AML-193 (cell line): ENCODE measurements at places on chromosomes 2 and 18.
A peak's percentile ranks its signal among the peaks of the same experiment; 100 is the strongest.

DNA sequence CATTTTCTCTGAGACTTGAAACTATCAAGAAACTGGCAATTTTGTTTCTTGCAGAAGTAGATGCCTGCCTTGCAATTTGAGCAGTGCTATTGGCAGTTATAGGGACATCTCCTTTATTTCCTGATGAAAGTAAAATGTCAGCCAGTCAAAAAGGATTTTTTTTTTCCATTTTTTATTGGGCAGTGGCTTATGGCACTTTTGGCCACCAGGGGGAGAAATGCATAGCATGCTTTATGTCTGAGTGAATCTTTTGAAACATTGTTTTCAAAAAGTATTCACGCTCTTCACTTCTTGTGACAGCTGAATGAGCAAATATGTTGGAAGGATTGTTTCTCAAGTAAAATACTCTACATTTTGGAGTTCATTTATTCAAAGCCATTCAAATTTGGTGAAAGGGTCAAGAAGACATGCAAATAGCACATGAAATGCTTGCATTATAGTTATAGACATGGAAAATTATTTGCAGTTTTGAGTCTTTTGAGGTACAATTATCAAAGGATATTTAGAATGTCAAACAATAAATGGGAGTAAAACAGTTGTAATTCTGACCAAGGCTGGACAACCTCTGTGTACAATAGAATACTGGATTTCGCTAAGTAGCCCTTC, 491.0 kb downstream of the CDH2 start:
- peak; percentile 0 for DNase-seq

DNA sequence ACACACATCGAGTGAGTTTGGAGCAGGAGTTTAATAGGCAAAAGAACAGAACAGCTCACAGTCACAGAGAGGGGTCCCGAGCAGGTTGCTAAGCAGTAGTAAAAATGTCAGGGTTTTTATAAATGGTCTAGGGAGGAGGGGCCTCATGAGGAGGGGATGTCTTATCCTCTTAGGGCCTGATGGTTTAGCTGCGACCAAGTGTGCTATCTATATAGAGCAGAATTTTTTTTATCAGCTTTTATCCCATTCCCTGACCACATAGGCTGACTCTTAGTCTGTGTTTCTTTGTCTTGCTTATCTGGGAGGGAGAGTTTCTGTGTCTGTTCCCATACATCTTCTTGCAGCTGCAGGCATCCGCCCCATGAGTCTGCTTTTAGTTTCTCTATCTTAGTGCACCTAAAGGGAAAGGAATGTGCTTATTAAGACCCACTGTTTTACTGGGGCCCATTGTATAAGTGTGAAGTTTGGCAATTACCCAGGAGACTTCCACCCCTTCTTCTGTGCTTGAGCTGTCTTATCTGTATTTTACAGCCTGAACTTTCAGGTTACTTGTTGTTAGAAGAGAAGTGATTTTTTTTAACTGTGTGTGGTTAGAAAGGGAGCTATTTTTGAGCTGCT, 30.4 kb upstream of the GMCL1 start:
- no peak for DNase-seq

DNA sequence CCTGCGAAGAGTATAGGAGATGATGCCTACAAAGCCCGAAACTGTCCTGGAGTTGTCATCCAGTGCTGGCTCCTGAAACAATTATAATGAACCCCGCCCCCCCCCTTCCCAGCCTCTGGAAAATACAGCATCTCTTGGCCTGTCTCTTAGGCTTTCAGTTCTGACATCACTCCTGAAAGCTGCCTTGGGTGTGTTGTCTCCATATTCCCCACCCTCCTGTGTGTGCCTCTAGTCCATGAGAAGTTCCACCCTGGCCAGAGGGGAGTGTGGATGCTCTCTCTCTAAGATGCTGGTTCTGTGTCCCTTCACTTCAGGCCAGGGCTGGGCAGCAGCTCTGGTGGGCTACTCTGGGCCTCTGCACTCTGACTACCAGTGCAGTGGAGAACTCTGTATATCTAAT, 58.9 kb upstream of the TGFA start:
- no peak for DNase-seq

DNA sequence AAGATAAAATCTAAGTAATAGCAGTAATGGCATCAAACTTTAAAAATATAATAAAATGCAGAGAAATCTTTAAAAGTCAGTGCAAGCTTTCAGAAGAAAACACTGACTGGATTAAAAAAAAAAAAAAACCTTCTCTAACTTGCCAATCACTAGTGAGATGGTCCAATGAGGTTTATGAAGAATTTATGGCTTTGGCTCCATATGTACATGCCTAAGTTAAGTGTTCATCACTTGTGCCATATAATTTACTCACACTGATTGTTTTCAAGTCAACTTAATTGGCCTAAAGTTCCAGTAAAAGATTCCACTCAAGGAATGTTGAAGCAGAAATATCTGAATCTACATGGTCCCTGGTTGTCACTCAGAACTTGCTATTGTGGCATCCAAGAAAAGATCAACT, 40.7 kb upstream of the RAB27B start:
- no peak for DNase-seq

DNA sequence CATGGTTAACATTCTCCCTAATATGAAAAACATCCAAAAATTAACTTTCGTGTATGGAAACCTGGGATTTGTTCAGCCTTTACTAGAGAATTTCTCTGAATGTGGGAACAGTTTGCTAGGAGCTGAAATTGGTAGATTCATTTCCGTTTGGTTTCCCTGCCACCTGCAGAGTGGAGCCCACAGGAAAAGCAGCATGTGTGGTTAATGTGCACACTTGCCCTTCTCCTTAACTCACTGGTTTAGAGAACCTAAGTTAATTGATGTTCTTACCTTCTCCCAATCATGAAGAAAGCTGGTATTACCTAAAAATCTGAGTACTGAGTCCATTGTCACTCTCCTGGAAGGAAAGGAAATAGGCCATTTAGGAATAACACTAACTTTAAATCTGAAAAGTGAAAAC, 37.6 kb upstream of the ASXL3 start:
- no peak for DNase-seq

DNA sequence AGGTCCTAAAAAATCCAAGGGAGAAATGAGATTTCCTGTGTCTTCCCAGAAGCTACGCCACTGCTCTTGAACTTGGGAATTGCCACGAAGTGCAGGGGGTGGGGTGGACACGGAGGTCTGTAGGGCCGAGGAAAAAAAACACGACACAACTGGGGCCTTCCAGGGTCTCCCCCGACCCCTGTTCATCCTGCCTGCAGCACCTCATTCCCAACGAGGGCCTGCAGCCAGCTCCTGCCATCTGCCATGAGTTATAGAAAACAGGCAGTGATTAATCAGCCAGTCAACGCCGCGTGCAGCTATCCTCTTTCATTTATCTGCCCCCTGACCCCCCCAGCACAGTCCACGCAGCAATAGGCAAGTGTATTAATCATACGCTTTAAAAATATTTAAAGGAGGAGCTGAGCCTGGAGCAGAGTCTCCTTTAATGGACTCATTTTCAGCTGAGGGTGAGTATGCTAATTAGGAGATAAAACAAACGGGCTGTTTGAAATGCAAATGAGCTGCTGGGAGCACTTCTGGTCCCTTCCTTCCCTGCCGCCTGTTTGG, 209.9 kb downstream of the TFCP2L1 start:
- no peak for DNase-seq

GRCh38 chr18:3593381-3593903, 143.5 kb downstream of the TGIF1 start:
- DNase-seq, result no peak

DNA sequence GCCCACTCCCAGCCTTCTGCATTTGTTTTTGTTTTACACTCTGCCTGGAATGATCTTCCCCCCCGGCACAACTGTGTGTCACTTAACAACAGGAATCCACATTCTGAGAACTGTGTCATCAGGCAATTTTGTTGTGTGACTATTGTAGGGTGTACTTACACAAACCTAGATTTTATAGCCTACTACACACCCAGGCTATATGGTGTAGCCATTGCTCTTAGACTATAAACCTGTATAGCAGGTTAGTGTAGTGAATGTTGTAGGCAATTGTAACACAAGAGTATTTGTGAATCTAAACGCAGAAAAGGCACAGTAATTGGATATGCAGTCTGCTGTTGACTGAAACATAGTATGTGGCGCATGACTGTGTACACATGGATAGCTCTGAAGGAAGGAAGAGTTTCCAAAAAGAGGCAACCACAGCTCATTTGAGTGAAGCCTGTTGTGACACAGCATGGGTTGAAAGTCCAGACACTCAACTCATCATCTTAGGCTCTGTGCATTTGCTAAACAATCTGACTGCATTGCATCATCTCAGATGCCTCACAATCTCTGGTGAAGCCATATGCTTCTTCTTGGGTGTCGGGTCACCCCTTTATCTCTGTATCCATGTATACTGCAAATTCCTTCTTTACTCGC, 506.6 kb upstream of the SPHKAP start:
- no peak for DNase-seq

GRCh38 chr2:171217330-171217729, 56.6 kb upstream of the TLK1 start:
- DNase-seq, result no peak

DNA sequence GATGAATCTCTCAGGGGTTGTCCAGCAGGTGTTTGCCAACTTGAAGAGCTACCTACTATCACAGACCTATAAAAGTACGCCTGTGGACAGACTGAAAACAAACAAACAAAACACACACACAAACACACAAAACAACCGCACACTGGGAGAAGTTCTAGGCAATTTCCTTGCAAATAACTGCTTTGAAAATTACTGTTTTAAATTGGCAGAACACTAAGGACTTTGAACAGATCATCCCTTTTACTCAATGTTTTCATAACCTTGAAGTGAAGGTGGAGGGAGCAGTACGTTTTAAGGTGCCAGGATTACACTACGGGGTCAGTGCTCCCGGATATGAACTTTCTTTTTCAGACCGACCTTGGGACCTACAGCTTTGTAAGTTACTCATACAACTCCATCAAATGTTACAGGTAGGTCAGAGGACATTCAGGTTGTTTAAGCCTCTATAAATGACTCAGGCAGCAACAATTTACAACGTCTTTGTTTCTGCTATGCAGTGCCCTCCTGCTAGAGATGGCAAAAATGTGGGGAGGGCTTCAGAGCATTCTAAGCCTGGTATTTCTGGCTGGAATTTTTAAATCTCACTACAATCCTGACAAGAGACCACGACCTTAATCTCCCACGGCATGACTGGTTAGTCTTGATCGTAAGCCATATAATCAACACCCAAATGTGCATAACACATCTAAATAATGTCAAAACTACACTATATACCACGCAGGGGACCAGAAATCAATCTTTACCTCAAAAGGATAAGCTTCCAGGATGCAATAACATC, 1.4 kb upstream of the SLC20A1 start:
- no peak for DNase-seq

DNA sequence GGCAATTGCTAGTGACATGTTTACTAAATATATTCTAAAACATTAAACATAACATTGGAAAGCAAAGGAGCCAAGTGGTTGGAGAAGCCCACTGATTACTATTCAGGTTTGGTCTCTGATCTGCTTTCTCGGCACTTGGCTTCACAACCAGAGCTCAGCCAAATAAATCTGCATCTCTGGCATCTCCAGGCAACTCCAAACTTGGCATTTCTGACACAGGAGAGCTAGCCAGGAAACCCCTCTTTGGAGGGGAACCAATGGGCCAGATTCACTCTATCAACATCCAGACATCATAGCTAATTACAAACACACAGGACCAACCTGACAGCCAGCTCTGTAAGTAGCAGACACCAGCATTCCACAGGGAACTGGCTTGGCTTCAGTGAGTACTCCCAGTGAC, 150.3 kb upstream of the ETAA1 start:
- no peak for DNase-seq

DNA sequence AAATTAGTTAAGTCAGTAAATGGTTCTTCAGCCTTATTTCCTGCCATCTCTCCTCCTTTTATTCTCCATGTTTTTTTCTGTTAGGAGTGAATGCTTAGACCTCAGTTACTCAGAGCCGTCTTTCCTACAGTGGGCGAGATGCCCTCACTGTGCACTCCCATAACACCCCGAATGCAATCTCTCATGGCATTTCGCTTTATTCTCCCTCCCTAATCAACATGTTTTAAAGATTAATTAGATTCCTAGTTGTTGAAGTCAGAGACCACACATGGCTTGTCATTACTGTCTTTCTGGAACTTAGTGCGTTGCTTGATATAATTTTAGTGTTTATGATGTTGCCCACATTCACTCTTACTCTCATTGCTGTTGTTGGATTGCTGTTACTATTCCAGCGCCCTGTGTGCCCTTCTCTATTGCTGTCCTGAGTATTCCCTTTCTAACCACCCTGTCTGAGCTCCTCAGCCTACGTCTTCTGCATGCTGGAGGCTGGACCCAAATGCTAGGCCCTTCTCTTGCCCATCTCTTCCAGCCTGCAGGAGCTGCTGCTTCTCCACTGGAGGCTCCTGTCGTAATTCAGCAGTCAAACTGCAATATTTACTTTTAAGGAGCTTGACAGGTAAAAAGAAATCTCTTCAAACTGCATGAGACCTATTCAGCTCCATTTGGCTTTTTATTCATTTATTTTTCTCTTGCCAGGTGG, 99.3 kb downstream of the MAP2 start:
- no peak for DNase-seq

DNA sequence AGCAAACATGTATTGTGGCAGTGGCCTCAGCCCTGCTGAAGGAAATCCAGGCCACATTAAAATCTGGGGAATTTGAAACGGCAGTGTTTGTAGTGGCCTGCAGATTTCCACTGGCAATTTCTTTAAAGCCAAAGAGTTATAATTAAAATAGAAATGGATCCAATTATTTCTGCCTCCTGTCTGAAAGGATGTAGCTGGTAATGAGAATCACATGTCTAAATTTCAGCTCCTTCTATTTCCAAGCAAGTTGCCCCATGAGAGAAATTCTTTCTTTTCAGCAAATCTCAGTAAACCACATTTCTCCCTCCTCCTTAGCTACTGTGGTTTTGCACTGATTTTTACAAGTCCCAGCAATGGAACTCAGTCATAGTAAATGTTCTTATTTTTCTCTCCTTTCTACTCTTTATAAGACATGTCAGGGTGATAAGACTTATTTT, 55.4 kb upstream of the ZNF396 start:
- DNase-seq, result no peak

- no peak for DNase-seq
Observed at GRCh38 chr2:8437228-8437948, 244.5 kb upstream of the ID2 start.

DNA sequence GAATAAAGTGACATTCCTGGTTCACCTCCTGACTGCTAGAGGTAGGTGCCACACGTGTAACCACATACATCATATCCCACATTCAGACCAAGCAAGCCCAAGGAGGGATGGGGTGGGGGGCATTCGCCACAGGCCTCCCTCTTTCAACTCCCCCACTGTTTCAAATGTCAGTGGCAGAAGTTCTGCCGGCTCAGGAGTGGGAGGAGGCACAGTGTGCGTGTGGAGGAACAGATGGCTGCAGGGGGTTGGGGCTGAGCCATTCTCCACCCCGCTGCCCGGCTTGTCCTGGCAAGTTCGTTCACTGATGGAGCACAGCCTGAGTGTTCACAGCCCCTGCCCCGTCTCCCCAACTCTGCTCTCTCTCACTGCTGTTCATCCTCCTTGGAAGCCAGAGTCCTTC, 75.4 kb upstream of the TANC1 start:
- no peak for DNase-seq

GRCh38 chr2:136920652-136921333, 155.4 kb downstream of the THSD7B start:
- peak; percentile 8 for DNase-seq

GRCh38 chr2:124530203-124530602, 505.1 kb downstream of the CNTNAP5 start:
- no peak for DNase-seq

- DNase-seq, result no peak
Observed at GRCh38 chr2:203720915-203721672, 14.7 kb downstream of the CD28 start.

GRCh38 chr2:39913648-39914461, 134.8 kb upstream of the THUMPD2 start:
- peak; percentile 74 for DNase-seq
